ENCODE measurements at places on chromosomes 1 and 21.

GRCh38 chr1:205495237-205495823, 9.1 kb upstream of the CDK18 start:
- DNase-seq, result peak; percentile 56

DNA sequence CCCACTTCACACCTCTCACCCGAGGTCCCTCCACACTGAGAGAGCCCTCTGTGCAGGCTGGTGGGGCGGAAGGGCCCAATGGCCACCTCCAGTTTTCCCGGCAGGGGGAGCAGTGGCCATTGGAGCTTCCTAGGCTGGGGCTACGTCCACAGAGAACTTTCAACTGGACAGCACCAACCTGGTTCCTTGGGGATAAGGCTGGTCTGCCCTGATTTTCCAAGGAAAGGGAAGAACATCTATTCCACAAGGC, 20.3 kb upstream of the LAPTM5 start:
- DNase-seq, result no peak

DNA sequence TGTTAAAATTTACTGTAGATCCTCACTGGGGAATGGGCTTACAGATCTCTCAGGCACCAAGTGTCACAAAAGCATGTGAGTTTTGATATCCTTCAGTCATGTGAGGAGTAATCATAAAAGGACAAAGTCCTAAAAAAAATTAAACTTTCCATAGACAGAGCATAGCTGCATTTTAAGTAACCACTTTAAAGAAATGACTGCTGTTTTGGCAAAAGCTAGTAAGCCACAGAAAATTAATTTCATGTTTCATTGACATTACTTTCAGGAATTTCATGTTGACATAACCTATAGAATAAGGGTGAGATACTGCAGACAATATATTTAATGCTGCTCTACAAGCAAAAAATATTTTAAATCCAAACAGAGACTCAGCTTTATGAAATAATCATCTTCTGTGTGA, 156.3 kb downstream of the LYPLAL1 start:
- DNase-seq, result no peak

- DNase-seq, result no peak
Observed at GRCh38 chr1:179183857-179184256, 45.6 kb downstream of the ABL2 start.

GRCh38 chr1:2520206-2520605, 6.2 kb downstream of the PANK4 start:
- DNase-seq, result no peak

- DNase-seq, result peak; percentile 88
Observed at GRCh38 chr1:219927956-219928790, at the start of gene SLC30A10. Gene SLC30A10, minus strand, starts transcription at chr1:219928557. Its CDS starts 117 bp downstream, at chr1:219928440.

GRCh38 chr1:195709821-195710220, 898.4 kb downstream of the KCNT2 start:
- DNase-seq, result no peak

GRCh38 chr1:159014003-159014571, 4.4 kb downstream of the IFI16 start:
- DNase-seq, result no peak

DNA sequence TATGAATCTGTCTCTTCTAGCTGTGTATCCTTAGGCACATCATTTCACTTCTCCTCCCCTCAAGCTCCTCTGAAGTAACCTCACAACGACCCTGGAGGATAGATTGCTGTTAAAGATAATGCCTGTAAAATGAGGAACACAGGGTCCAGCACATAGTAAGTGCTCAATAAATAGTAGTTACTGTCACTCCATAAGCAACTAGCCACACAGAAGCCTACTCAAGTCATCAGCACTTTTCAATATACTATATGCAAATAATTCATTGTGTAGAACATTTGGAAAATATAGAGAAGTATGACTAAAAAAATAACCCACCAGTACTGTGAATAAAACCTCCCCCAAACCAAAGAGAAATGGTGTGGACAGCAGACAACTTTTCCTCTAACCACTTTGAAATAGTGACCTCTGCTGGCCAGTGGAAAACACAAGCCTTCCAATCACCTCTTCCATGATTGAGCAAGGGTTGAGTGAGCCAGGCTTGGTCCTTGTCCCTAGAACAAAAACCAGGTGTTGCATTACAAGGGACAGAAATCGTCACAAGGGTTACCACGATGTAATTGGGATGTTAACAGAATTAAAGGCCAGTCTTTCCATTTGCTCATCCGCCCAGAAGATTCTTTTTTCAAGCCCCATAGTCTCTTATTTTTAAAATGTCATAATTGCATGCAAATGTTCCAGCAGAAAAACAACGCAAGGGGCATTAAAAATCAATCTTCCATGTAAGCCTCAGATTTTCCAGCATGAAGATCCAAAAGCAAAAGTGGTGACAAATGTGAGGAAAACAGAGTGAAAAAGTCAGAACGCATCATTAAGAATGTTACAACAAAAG, 15.7 kb upstream of the GLIS1 start:
- DNase-seq, result peak; percentile 61

- DNase-seq, result peak; percentile 65
Observed at GRCh38 chr1:62175568-62176179, 19.0 kb upstream of the L1TD1 start.
